ENCODE measurements at places on chromosomes 6 and 20.

DNA sequence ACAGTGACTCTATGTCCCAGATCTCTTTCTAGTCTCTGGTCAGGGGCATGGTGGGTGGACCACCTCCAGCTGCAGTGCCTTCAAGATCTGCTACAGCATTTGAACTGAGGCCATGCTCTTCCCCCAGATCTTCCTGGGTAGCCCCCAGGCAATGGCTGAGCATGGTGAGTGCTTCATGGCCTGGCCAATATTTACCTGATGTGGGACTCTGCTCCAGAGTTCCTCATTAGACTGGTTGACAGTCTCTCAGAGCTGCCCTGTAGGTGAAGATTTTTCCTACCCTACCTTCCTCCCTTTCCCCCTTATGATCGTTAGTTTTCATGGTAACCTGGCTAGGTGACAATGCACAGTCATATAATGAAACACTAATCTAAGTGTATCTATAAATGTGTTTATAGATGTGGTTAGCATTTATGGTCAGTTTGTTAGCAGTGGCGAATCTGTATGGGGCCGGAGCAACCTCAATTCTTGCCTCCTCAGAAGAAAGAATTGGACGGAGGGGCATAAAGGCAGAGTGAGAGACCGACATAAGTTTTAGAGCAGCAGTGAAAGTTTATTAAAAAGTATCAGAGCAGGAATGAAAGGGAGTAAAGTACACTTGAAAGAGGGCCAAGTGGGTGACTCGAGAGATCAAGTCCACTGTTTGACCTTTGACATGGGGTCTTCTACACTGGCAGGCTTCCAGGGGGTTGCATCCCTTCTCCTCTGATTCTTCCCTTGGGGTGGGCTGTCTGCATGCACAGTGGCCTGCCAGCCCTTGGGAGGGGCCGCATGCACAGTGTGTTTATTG is 256.3 kb downstream of the CD83 start:
- no peak for DNase-seq

DNA sequence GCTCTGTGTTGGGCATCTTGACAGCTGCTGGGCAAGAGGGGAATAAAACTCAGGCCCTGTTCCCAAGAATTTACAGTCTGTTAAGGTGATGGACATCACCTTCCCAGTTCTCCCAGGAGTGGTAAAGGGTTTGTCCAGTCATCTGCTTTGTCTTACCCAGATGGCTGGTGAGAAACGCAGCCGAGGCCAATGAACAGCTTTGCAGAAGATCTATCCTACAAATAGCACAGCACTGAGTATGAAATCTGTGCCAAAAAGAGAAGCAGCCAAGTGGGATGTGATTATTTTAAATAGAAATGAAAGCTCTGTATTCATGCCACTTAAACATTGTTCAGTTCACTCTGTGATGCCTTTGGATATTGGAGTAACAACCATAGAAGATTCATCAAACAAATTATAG is 132.7 kb upstream of the SLC22A16 start:
- no peak for DNase-seq

DNA sequence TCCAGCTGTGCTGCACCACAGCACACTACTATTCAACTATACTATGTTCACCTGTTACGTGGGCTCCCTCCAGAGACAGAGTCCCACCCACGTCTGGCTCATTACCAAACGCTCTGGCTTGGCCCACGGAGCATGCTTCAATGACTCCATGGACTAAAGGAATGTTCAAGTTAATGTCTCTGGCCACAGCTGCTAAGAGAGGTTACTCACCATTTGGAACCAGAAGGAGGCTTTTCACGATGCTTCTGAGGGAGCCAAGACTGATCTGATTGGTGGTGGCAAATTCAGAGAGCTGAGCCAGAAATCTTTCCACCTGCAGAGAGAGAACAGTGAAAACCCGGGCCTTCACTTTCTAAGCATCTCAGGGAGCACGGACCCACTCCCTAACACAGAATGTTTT is 15.6 kb downstream of the COMMD7 start:
- DNase-seq: no peak

DNA sequence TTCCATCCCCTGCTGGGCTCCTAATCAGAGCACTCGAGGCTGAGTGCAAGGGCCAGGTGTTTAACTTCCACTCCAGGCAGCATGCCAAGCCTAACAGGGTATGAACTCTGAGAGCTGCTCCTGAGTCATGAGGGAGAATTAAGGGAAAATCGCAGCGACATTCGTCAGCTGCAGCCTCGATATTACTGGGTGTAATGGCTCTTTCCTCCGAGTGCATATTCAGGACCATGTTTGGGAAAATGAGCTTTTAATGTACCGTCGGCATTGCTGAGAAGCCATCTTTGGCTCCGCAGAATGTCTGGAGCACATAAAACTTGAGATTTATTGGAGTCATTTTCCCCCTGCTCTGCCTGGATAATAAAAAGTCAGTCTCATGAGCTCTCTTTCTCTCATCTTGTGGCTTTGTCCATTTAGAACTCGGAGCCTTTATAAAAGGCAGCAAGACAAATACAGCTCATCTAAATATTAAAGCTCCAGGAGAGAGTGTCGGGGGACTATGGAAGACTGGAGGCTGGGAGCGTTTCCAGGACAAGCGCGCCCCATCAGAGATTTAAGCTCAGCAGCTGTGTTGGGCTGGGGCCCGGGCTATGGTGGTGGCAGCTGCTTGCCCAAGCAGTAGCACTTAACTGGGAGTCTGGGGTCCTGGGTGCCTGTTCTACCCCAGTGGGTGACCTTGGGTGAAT is 103.7 kb downstream of the TOX2 start:
- DNase-seq: no peak
